ENCODE measurements at places on chromosomes 4 and X.
A peak's percentile ranks its signal among the peaks of the same experiment; 100 is the strongest.

DNA sequence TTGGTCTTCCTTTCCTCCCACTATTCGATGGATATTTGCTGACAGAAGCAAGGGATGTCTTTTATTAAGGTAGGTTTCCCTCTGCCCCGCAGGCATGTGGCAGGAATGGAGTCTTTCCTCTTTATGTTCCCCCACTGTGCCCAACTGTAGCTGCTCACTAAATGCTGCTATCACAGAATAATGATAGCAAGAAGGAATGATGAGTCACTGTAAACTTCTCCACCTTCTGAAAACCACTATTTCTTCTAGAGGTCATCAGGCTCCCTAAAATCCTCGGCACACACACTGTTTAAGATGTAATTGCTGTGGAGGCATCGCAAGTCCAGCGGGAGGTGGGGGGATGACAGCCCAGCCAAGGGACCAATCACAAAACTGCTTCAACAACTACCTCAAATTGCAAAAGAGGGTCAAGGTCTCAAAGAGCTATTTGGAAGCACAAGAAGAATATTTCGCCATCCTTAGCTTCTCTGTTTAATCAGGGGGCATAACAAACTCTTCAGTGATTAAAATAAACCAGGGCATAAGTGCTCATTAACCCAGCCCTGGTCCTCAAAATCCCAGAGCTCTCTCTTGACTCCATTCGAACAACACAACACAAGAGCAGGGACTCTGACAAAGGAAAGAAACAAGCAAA lies 13.9 kb downstream of the QDPR start:
- no peak for DNase-seq

GRCh38 chr4:143559757-143560147 lies 46.2 kb downstream of the SMARCA5 start:
- no peak for DNase-seq

DNA sequence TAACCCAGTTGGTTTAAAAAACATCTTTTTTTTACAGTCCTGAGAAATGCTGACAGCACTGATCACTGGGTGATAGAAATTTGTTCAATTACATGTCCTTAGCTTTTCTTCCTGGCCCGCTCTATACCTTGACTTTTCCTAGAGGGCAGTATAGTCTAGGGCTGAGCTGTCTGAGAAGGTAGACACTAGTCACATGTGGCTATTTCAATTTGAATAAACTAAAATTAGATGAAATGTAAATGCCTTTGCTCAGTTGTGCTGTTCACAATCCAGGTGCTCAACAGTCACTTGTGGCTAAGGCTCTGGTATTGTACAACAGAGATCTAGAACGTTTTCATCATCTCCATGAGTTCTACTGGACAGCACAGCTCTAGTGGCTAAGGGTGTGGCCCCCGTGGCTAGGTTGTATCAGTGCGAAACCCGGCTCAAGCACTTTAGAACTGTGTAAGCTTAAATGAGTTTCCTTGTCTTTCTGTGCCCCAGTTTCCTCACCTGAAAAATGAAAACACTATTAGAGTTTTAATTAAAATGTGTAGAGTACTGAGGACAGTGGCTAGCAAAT lies 111.6 kb upstream of the WDR17 start:
- DNase-seq, result no peak

GRCh38 chr4:107548211-107548905 lies 171.7 kb downstream of the PAPSS1 start:
- no peak for DNase-seq

DNA sequence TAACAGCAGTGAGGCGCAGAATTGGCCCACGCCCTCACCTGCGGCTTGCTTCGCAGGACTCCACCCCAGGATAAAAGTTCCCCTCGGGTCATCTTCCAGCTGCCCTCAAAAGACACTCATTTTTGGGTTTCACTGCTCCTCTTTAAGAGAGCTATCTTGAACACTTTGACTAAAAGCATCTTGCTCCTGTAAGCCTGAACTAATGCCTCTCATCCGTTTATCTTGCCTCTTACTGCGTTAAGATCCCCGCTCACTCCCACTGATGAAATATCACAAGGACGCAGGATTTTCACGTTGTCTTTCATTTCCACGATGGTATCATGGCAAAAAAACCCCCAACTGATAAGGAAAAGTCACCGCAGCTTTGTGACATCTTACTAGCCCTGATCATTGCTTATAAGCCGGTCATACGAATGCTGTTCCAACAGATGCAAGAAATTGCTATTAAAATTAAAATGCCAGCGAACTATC lies 591 bp upstream of the ACSL4 start:
- DNase-seq, result no peak

DNA sequence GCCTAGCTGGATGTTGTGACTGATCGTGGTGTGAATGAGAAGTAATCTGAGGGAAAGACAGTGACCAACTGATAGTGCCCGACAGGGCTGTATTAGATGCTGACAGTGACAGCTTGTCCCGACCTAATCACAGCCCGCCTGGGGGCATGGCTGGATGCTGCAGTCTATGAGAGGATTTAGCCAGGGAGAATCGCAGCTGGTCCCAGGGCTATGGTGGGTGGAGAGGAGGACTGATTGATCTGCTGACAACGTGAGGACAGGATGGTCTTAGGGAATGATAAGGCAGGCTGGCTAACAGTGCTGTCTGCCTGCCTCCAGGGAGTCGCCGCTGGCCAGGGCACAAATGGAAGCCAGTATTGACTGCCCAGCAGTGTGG lies 621 bp upstream of the SUV39H1 start:
- DNase-seq, result no peak

DNA sequence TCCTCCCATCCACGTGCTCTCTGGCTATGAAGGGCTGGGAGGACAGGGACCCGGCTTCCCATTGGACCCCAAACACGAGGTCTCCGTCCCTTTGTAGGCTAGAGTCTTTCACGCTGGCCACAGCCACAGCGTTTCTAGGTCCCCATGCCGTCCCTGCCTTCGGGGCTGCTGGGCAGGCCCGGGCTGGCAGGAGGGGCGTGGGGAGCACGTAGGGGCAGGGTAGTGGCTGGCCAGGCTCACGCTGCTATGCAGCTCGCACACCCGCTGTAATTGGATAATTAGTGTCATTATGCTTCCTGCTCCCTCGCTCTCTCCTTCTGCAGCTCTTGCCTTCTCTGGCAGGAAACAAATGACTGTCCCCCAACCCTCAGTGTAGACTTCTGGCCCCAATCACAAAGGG lies 9.8 kb downstream of the ATP2B3 start:
- peak; percentile 55 for DNase-seq

- DNase-seq, result no peak
These were observed 86.0 kb downstream of the PCYT1B start for GRCh38 chrX:24561121-24561520.

DNA sequence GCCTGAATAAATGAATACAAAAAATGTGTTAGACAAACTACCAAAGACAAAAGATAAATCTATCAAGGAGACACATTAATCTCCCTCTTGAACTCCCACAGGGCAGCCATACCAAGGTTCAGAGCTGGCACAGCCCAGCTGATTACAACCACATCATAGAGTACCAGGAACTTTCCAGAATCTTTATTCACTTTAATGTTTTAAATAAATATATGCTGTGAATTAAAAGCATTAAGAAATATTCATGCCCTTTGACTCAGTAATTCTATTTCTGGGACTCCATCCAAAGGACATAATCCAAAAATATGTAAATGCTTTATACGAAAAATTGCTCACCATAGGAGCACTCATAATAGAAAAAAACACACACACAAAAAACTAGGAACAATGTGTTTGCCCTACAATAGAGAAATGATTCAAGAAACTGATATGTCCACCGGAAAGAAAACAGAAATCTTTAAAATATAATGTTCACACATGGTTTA lies 126.0 kb downstream of the LDB2 start:
- no peak for DNase-seq

DNA sequence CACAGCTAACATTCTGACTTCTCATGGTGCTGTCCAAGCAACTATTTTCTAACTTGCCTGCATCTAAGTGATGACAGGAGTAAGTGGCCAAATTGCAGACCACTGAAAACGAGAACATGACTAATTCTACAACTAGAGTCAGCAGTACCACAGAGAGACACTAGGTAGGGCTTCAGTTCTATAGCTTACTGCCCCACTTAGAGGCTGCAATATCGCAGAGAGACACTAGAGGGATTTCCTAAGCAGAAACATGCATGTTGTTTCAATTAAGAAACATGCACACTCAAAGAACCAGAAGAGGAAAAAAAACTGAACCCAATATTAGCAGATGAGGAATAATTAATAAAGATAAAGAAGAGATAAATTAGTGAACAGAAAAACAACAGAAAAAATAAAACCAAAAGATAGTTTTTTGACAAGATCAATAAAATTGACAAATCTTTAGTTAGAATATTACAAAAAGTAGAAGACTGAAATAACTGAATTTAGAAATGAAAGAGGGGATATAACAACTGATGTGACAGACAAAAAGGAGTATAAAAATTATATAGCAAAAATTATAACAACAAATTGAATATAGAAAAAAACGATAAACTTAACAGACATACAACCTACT lies 100.8 kb downstream of the SPIN4 start:
- DNase-seq, result no peak

GRCh38 chr4:74093981-74094623 lies 4.9 kb downstream of the CXCL2 start:
- DNase-seq, result no peak

DNA sequence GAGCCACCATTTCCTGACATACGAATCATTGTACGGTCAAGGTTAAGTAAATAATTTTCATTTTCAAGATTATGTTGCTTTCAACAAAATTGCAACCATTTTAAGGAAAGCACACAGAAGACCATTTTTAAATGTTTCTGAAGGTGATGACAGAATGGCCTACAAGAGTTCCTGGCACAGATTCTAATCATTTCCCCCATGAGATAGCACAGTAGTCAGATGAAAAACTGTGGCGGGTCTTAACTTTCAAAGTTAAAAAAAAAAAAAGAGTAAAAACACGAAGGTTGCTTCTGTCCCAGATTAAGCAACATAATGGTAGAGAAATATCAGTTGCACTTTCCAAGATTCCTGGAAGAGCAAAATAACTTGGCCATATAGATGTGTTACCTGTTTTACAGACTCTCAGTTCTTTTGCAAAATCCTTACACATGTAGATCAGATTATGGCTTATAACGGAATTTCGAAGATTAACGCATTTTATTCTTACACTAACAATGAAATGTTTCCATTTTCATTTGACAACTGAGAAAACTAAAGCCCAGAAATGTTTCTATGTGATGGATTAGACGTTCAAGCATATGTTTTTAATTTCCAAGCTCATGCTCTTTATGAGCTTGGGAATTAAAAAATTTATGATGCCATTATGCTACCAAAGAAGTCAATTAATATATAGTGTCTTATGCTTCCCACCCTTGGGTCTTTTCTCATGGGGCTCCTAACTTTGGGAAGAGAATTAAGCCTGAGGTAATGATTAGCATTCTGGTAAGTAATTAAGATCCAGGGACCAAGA lies 335.1 kb upstream of the CLNK start:
- DNase-seq, result no peak

DNA sequence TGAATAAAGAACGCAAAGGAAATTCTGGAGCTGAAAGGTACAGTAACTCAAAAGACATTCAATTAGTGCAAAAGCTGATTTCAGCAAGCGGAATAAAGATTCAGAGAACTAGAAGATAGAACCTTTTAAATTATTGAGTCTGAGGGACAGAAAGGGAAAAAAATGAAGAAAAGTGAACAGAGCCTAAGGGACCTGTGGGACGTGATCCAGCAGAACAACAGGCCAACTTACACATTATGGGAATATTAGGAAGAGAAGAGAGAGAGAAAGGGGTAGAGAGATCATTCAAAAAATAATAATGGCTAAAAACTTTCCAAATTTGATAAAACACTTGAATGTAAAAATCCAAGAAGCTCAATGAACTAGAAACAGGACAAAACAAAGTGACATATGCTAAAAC lies 17.5 kb upstream of the GPRASP2 start:
- DNase-seq, result no peak

GRCh38 chr4:74117024-74117534 lies 18.1 kb upstream of the CXCL2 start:
- no peak for DNase-seq

GRCh38 chrX:68665502-68665901 lies 18.0 kb downstream of the STARD8 start:
- no peak for DNase-seq

GRCh38 chr4:74823194-74823593 lies 28.9 kb upstream of the BTC start:
- DNase-seq, result no peak

DNA sequence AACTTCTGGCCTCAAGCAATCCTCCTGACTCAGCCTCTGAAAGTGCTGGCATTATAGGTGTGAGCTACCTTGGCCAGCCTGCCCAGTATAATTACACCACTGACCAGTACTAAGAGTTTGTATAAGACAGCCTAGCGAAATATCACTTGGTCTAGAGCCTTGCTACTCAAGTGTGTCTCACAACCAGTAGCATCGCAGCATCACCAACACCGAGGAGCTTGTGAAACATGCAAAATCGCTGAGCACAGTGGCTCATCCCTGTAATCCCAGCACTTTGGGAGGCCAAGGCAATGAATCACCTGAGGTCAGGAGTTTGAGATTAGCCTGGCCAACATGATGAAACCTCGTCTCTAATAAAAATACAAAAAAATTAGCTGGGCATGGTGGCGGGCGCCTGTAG lies 102.0 kb upstream of the GATB start:
- no peak for DNase-seq

GRCh38 chrX:20452487-20452886 lies 185.8 kb upstream of the RPS6KA3 start:
- DNase-seq, result no peak

DNA sequence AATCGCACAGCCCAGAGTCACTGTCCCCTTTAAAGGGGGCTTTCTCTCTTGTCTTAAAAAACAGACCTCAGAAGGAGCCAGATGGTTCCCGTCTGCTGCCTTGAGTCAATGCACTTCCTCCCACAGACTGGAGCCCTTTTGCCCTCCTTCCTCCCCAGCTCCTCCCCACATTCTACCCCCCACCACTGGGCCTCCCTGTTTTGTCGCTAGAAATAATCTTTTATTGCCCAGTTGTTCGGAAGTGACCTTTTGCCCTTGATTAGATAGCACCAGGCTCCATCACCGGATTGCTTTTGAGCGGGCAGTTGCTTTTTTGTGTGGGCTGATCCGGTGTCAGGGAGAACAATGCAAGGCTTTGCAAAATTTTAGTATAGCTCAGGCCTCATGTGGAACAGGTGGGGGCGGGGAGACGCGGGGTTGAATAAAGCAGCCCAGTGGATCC lies 47.7 kb downstream of the SPRY1 start:
- DNase-seq, result no peak

GRCh38 chr4:150395872-150396271 lies 186.1 kb upstream of the MAB21L2 start:
- DNase-seq, result no peak

All from NCI-H1417 treated with DMSO at 0.1 percent for 48 hours (cell line).